Stimulated activated CD4-positive, alpha-beta T cell treated with anti-CD3 and anti-CD28 coated beads, Interleukin-1b, Interleukin-23, amount 100 ng/mL, for 1 hour (primary cell): ENCODE measurements at places on chromosomes 5 and 9.

GRCh38 chr5:41921166-41921565 lies 3.9 kb upstream of the FBXO4 start:
- DNase-seq = no peak

DNA sequence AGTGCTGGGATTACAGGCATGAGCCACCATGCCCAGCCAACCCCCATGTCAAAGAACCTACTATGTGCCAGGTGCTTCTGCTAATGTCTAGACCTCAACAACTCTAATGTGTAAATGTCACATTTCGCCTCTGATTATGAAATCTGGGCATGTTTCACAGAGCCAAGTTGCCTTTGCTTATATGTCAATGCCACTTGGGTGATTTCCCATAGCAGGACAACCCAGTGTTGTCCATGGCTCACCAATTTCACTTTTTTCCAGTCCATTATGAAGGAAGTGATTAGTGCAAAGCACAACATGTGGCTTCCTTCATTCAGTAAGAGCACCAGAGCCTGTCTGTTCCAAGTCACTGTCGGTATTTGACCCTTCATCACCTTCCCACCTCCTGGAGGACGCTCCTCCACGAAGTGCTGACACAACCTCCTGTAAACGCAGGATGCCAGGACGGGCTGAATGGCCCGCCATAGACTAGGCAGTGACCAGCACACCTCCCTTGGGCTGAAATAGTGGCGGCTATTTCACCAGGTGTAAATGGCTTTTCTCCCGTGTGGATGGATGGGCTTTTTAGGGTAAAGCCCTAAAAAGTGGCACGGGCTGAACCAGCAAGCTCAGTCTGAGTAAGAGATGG lies 962 bp upstream of the PKN3 start:
- no peak for DNase-seq

DNA sequence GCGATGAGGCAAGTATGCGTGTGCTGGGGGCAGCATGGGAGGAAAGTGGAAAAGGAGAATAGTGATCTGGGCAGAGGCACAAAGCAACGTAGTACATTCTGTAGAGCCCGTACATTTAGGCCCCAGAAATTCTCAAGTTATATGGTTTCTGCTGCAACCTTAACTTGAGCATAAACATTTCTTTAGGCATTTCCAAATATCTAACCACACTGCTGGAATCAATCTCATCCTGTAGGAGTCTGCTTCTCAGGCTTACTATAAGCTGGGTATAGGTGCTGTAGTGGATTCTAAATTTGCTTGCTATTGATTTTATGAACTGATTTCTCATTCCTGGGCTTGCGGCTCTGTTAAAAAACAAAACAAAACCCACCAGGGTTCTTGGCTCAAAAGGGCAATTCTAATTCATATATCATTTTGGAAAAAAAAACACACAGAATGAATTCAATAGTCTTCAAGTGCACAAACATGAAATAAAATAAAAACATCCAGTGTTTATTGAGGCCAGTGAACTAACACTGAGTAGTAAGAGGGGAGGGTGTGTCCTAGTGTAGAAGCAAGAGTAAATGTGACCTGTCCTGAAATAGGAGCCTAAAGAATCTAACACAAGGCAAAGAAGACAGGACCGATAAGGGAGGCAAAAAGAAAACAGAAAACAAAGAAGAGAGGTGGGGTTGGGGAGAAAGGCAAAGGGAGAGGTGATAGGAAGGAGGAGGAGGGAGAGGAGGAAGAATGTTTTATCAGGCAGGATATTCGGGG lies 145.5 kb upstream of the LHFPL2 start:
- no peak for DNase-seq

DNA sequence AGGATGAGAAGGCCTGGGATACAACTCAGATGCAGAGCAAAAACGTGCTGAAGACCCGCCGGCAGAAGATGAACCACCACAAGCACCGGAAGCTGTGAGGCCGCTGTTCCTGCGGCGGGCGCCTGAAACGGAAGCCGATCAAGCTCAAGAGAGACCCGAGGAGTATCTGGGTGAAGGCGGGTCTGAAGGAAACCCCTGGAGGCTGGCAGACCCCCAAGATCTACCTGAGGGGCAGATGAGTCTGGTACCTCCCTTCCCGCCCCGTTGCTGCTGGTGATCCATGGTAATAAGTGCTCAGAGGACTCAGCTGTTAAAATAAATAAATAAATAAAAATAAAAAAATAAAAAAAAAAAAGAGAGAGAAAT lies 89.3 kb downstream of the BASP1 start:
- no peak for DNase-seq

DNA sequence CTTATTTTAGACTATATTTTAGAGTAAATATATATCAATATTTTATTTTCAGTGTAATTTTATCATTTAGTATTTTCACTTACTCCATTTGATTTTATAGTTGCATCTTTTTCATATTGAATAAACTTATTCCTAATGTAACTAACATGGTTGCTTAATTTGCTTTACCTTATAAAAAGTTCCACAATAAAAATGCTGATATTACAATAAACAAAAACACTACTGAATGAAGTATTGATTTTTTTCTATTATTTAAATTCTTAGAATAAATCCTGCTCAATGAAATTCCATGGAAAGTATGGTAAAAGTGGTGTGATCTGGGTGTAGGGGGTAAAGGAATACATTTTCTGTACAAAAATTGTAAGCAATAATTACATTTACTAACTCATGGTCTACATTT lies 2074.9 kb upstream of the C9orf72 start:
- no peak for DNase-seq

- no peak for DNase-seq
These were observed 1068.0 kb downstream of the NR2F1-AS1 start for GRCh38 chr5:92513067-92513466.

DNA sequence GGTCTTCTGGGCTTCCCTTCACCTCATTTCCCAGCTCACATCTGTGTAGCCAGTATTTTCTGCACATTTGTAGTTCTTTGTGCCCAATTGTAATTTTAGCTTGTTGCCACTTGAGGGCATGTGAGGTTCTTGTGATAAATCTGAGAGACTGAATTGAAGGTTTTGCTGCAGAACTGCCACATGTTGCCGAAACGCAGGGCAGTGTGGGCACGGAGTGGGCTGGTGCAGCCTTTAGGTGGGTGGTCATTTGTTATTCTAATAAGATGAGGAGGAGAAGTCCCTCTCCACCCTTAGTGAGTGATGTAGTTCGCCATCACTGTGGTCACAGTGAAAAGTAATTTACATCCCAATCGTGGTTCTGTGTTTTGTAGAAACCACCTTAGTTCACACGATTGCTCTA lies 21.2 kb downstream of the OTULIN start:
- DNase-seq = no peak

DNA sequence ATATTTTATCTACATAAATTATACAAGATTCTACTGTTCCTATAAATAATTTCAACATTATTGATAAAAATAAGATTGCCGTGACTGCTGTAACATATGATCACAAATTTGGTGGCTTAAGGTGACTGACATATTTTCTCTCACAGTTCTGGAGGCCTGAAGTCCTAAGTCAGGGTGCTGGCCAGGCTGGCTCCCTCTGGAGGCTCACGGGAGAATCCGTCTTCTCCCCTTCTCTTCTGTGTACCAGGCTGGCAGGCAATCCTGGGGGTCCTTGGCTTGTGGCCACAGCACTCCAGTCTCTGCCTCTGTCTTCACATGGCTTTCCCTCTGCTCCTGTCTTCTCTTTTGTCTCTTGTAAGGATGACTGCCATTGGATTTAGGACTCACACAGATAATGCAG lies 31.7 kb upstream of the IRX2 start:
- DNase-seq = no peak

DNA sequence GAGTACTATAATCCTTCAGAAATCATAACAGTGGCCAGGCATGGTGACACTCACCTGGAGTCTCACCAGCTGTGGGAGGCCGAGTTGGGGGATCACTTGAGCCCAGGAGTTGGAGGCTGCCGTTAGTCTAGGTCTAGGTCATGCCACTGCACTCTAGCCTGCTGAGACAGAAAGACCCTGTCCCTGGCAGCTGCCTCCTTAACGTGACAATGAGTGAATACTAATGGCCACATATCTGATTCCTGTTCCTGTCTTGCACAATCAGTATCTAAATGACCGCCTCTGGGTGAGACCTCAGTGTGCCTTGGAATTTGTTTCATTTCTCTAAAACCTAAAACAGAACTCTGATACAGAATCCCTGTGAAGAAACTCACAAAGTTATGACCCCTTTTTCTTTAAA lies 131.0 kb upstream of the DAB2 start:
- DNase-seq = no peak

DNA sequence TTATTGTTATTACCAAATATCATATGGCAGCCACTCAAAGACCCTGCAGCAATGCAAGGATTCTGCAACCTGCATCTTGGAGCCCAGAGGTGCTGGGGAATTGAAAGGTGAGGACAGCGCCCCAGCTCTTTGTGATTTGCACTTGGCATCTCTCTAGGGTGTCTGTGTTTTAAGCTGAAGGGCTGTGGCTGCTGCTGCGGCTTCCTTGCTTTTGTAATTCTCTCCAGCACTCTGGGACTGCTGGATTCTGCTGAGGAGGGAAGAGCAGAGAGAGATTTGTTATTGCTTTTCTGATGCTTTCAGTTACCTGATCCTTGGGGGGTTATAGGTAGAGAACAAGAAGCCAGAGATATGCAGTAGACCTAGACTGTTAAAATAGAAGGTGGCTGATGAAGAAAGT lies 562.4 kb downstream of the EBF1 start:
- no peak for DNase-seq

DNA sequence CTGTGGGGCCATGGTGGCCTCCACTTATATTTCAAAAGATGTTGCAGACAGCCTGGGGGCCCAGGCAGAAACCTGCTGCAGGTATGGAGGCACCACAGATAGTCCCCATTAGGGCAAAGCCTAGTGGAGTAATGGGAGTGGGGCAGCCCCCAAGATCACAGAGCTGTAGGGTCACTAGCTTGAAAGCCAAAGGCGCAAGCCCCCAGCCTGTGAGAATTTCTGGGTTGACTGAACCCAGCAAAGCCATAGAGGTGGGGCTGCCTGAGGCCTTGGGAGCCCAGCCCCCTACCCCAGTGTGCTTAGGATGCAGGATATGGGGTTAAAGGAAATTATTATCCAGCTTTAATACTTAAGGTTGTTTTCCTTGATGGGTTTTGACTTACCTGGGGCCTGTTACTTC lies 165.3 kb upstream of the FBN2 start:
- no peak for DNase-seq

DNA sequence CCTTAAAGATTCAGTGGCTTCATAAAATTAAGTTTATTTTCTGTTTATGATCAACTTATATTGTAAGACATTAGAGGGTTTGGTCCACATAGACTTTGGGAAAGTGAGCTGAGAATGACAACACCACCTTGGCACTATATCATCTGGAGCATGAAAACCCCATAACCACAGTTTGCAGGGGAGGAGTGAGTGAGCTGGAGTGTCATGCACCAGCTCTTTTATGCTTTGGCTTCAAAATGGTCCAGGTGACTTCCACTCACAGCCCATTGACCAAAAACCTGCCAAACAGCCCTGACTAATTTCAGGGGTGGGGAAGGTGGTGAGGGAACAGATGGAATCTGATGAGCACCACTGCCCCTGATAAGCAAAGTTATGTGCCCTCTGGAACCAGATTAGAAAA lies 295.8 kb downstream of the DMRTA1 start:
- DNase-seq = no peak

DNA sequence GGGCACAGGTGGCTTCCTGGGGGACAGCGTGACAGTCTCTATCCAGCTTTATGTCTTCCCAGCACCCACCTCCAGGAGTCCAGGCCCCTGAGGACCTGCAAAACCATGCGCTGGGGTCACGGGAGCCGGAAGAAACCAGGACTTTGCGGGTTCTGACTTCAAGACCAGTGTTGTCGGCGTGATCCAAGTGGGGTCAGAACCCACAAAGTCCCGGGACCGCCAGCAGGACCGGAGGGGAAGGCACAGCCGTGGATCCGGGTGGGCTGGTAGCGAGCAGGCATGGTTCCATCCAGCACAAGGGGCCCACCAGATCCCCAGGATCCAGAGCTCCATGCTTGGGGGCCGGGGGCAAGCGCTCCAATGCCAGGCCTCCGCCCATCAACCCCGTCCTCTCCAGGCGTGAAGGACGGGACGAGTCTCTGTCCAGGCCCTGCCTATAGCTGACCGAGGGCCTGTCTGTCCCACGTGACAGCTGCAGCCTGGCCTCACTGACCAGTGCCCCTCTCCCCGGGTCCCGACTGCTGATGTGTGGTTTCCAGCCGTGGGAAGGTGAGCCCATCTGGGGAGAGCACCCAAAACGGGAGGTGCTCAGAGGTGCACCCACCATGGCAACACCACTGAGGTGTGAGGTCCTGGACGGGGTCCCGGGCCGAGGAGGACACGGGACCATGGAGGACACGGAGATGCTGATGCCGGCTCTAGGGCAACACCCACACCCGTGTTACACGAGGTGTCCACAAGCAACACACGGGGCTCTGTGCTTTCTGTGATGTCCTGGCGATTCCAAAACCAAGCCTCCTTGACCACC lies 48.9 kb downstream of the SLC12A7 start:
- no peak for DNase-seq

GRCh38 chr5:142670804-142671203 lies 15.1 kb downstream of the FGF1 start:
- no peak for DNase-seq

DNA sequence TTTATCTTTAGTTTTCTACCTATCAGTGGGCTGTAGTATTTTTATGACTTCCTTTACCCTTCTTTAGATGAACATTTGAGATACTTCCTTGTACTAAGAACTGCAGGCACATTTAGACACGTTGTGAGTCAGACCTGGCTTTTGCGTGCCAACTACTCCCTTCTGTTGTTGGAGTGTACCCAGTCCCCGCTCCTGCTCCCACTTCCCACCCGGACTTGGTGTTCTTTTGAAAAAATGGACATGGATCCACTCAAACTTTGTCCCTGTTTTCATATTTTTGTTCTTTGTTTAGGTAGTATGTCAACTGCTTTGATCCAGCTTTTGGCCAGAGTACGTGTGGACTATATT lies 60.7 kb downstream of the PARP8 start:
- DNase-seq = no peak

GRCh38 chr5:179453616-179454015 lies 96.7 kb upstream of the RUFY1 start:
- no peak for DNase-seq

DNA sequence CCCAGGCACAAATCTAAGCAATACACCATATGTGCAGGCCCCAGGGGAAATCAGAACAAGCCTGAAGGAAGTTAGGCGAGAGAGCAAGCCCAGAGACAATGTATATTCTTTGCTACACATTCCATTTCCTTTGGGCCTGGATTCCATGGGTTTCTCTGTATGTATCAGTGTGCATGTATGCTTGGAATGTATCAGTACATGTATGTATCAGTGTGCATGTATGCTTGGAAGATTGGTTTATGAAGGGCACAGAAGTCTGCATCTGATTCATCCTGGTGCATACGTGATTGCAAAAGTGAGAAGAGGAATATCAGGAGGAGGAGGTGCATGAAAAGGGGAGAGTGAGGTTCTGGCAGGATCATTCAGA lies 232.6 kb upstream of the ANKRD55 start:
- no peak for DNase-seq
